Activated naive CD4-positive, alpha-beta T cell treated with anti-CD3 and anti-CD28 coated beads, Interleukin-2, amount 50 U/mL, for 72 hours (primary cell): ENCODE measurements at places on chromosomes 4 and X.

DNA sequence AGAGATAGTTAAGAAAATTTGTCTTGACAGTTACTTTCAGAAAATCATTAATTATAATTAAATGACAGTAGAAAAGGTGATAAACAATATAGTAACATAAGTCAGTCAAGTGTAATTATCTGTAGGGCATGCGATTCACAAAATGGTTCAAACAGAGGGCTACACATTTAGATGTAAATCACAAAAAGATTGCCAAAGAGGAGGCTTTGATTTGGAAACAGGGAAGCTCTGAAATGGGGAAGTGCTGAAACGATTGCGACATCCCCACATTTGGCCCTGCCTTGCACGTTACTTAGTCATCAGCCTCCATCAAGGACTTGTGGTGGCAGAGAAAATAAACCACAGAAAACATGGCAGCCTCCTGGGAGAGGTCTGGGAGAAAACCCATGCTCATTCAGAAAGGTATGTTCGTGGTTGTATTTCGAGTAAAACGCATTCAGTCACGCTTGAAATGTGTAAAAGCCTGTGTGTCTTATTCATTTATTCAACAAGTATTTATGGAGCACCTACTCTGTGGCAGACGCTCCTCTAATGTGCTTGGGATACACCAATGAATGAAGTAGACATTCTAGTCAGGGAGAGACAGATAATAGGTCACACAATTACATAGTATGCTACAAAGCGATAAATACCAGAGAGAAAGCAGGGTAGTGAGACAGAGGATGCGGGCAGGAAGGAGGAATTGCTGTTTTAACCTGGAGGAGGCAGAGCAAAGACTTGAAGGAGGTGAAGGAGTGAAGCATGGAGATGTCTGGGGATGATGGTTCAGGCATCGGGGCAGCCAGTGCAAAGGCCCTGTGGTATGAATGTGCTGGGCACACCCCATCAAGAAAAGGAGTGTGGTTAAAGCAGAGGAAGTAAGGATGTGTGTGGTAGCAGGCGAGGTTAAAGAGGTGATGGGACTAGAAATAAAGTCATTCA lies 7.8 kb downstream of the RBM47 start:
- peak; percentile 31 for DNase-seq

DNA sequence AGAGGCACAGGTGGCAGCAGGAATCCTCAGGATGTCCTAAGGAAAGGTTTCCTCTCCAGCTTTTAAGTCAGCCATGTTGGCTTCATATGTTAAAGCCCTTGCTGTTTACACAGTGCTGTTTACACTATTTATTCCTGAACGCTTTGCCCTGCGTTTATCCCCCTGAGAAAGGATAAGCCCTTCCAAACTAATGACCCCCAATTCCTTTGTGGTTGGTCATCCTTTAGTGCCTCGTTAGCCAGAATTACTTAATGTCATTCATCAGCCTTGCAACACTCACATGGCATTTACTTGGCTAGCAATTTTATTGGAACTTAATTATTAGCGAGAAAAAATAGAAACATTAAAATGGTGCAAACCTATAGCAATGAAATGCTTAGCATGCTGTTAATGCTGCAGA lies 23.8 kb downstream of the VCX2 start:
- no peak for DNase-seq

- no peak for DNase-seq
Measured at GRCh38 chr4:77911842-77912450, 49.3 kb downstream of the MRPL1 start.

- no peak for DNase-seq
Measured at GRCh38 chr4:77695774-77696173, 90.2 kb downstream of the CXCL13 start.

DNA sequence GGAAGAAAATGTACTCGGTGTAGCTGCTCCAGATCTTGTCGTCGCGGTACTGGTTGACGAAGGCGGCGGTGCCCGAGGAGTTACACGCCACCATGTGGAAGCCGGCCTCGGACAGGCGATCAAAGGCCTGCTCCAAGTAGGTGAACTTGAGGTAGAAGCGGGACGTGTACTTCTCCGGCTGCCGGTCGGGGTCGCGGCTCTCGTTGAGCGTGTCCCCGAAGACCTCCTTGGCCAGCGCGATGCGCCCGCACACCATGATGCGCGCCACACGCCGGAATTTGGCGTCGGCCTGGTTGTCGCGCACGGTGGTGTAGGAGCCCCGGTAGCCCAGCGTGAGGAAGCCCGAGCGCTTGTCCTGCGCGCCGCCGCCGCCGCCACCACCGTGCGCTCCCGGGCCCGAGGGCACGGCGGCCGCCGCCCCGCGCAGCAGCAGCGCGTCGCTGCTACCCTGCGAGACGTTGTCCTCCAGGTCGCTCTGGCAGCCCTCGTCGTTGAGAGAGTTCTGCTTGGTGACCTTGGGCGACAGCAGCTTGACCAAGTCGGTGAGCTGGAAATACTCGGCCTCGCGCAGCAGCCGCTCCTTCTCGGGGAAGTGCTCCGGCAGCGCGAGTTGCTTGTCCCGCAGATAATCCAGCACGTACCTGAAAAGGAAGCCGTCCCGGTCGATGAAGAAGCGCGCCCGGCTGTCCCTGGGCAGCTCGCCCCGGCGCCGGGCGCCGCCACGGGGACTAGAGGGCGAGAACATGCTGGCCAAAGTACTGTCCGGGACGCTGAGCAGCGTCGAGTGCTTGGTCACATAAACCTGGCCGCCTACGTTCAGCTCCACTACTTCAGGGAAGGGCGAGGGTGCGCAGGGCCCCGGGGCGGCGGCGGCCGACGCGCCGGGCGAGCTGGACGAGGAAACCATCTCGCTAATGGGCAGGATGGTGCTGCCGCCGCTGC lies 775 bp downstream of the KCTD8 start:
- DNase-seq: no peak

DNA sequence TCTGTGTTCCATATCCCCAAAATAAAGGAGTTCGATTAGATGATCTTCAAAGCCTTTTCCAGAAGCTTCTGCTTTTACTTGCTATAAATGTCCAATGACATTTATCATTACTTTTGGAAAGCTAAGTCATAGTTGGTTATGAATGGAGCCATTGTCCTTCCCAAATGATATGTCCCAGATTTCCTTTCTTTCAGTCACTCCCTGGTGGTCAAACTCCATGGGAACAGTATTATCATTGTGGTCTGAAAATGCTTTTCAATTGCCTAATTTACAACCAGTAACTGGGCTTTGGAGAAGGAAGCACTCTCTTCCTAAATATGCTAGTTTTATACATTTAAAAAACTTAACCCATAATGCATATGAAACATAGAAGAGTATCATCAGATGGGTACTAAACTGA lies 571.5 kb upstream of the AMOT start:
- DNase-seq: no peak

- peak; percentile 37 for DNase-seq
Measured at GRCh38 chr4:54658252-54659093, 716 bp downstream of the KIT start.

DNA sequence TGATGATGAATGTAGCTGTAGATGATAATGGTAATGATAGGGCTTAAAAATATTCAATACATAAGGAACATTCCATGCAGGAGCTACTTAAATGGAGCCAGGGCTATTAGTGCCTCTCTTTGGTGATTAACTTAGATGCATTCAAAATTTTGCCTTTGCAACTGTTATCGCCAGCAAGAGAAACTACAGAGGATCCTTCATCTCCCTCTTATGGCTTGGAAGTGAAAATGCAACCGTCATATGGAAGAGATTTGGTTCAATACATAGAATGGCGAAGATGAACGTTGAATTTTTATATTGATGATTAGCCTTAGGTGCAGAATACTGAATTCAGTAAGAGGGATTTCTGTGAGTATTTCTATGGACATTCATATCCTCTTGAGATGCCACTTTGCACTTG lies 134.5 kb upstream of the NLGN4X start:
- DNase-seq: no peak

DNA sequence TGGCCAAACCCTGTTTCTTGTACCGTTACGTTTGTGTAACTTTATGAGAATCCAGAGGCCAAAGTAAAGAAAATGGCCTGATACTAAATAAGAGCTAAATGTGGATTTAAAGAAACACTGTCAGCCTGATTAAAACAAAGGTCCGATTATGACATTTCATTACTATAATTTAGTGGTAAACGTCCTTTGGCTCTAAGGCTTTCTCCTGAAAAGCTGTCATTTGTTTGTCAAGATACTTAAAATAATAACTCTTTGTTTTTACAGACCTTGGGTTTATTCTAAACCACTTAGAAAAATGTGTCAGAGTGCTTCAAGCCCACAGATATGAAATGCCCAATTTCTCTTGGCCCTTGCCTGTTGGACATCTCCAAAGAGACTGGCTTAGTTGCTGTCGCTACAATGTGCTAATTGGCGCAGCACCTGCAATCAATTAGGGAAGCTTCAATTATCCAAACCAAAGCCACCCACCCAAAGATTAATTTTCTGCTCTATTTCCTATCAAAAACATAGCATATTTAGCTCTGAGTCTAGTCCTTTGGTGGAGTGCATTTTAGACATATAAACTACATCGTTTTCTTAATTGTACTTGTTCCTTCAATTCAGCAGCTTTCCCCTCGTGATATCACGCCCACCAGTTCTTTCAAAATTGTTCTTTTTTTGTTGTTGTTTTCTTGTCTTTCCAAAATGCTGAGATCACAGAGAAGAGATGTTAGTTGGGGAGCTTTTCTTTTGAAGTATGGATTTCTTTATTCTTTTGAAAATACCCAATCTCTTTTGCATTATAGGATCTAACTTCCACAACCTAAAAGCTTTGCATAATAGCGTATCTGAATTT lies 13.6 kb downstream of the SMIM20 start:
- no peak for DNase-seq

DNA sequence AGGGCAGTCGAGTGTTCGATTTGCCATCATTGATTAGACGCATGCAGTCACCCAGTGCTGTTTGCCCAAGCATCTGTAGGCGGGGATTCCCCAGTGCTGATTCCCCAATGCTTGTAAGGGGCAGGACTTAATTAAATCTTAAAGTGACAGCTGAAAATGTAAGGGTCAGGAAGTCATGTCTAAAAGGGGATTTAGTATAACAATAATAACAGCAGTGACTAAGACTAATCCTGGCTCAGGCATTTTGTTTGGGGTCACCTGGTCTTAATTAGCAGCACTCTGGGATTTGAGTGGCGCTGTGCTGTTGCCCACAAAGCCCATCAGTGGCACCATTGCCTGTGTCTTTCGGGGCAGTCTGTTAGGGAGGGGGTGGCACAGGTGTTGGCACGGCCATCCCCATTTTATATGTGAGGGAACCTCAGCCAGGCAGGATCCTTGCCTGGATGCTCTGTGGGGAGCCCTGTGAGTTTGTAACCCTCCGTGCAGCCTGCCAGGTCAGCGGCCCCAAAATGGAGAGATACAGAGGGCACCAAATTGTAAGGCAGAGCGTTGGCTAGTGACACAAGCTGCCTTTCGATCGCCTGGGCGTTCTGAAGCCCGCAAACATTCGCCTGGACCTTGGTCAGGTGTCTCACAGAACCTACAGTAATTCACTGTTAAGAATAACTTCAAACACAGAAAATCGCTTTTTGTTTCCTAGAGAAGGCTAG lies 146.7 kb downstream of the TBL1X start:
- DNase-seq: no peak

DNA sequence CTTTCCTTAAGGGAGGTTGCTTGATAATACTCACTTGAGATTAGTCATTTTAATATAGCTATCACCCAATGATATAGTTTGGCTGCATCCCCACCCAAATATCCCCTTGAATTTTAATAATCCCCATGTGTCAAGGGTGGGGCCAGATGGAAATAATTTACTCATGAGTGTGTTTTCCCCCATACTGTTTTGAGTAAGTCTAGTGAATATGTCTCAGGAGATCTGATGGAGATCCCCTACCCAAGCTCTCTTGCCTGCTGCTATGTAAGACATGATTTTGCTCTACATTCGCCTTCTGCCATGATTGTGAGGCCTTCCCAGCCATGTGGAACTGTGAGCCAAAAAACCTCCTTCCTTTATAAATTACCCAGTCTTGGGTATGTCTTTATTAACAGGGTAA lies 539.7 kb upstream of the GRID2 start:
- DNase-seq: no peak

- no peak for DNase-seq
Measured at GRCh38 chrX:95764972-95765451, 919.6 kb upstream of the DIAPH2 start.

DNA sequence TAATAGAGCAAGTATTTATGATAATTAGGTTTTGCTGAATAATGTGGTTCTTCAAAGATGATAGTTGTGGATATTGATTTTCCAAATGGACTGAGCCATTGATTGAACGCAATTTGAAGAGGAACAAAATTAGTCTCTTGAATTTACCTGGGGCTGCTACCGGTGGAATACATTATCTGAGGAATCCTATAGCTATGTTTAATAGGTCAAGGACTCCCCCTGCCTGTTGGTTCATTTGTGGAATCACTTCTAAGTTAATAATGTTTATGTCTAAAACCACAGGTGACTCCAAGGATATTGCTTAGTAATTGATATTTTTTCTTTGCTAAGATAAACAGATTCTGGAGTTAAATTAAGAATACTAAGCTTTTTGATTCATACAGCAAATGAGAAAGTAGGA lies 576.0 kb upstream of the PABPC4L start:
- no peak for DNase-seq

DNA sequence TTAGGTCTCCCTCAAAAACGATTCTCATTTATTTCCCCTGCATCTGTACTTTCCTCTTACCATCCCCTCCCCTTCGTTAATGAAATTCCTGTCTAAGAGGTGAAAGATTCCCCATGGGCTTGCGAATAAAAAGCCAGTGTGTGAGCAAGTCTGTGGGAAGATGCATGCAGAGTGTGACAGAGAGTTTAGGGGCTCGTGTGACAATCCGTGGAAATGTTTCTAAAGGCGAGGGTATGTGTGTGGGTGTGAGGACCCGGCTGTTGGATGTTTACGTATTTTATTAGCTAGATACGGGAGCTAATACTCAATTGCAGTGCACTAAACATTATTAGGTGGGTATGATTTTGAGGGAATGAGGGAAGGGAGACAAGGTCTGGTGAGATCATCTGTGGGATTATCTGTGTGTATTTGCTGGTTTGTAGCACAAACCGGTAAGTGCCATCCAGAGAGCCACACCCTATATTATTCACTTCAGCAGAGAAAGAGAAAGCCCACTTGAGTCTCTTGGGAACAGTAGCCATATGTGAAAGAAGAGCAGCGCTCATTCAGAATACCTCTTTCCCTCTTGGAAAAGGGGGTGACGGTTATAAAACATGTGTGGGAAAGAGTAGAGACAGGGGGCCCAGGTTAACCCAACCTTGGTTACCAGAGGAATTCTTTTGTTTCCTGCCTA lies 893 bp upstream of the HOPX start:
- no peak for DNase-seq

- DNase-seq: no peak
Measured at GRCh38 chr4:3808597-3808996, 42.4 kb downstream of the ADRA2C start.

GRCh38 chr4:28621591-28621990 lies 1761.0 kb downstream of the STIM2 start:
- no peak for DNase-seq

GRCh38 chrX:77426811-77427210 lies 20.4 kb upstream of the FGF16 start:
- DNase-seq: no peak

DNA sequence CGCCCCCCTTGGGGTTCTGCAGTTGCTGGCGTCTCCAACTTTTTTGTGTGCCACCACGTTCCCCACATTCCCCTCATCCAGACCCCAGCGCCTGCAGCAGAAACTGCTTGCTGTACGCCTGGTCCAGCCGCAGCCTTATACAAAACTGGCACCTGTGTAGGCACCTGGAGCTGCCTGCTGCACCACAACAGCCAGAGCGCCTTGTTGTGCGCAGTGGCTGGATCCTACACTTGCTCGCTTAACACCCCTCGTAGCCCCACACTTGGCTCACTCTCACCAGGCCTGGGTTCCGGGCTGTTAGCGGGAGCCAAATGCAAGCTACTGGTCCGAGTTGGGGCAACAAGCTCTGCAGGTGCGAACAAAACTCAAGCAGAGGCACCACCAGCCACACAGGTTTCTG lies 136.8 kb downstream of the TECRL start:
- DNase-seq: no peak
